Renal cortical epithelial cell (primary cell): ENCODE measurements at places on chromosomes 12 and 14. TPM values are rescaled to one million over a fixed set of nuclear protein-coding genes. Genes with fewer than 3 reads are reported as not detected.

The GALNT6 gene
- 41.6 and 93.3 TPM in 2 replicates for total RNA-seq

The CHD8 gene
- total RNA-seq = 42.4 and 92.8 TPM in 2 replicates

The CCDC196 gene
- not detected in 2 replicates for total RNA-seq

The TMEM52B gene
- total RNA-seq = 2.3 and 6.9 TPM in 2 replicates

The SYCP3 gene
- 0.15 TPM in 1 of 2 replicates, not detected in the other for total RNA-seq

The GPX2 gene
- total RNA-seq = not detected in 2 replicates

The ANO2 gene
- total RNA-seq = 2.4 and 4.5 TPM in 2 replicates

The ASCL1 gene
- total RNA-seq = not detected in 2 replicates

The TAS2R13 gene
- 5.2 TPM in 1 of 2 replicates, not detected in the other for total RNA-seq

The FSCB gene
- 0.10 TPM in 1 of 2 replicates, not detected in the other for total RNA-seq

The TEX52 gene
- not detected in 2 replicates for total RNA-seq

The LBHD2 gene
- total RNA-seq = not detected in 2 replicates

The OR6C65 gene
- total RNA-seq = not detected in 2 replicates

The FRS2 gene
- total RNA-seq = 47.9 and 73.7 TPM in 2 replicates

The KRT75 gene
- total RNA-seq = 0.35 TPM in 1 of 2 replicates, not detected in the other

The ACOT6 gene
- total RNA-seq = not detected in 2 replicates

The DUSP16 gene
- 22.4 and 24.7 TPM in 2 replicates for total RNA-seq

The DDN gene
- total RNA-seq = 0.05 TPM in 1 of 2 replicates, not detected in the other

The LTBR gene
- total RNA-seq = 58.5 and 103 TPM in 2 replicates

The LIN7A gene
- total RNA-seq = 3.3 and 11.2 TPM in 2 replicates

The CD4 gene
- total RNA-seq = 0.10 TPM in 1 of 2 replicates, not detected in the other

The OASL gene
- 0.94 and 4.0 TPM in 2 replicates for total RNA-seq

The RASAL1 gene
- 16.3 and 36.5 TPM in 2 replicates for total RNA-seq

The PTPN6 gene
- 14.8 and 18.4 TPM in 2 replicates for total RNA-seq

The KRT71 gene
- not detected in 2 replicates for total RNA-seq

The DEGS2 gene
- total RNA-seq = 0.20 TPM in 1 of 2 replicates, not detected in the other

The GLIPR1L1 gene
- total RNA-seq = not detected in 2 replicates

The MYF5 gene
- 0.35 TPM in 1 of 2 replicates, not detected in the other for total RNA-seq

The FLVCR2 gene
- total RNA-seq = 1.2 and 3.4 TPM in 2 replicates

The LRTM2 gene
- total RNA-seq = not detected in 2 replicates

The TAS2R19 gene
- 1.2 and 11.6 TPM in 2 replicates for total RNA-seq

The FBRSL1 gene
- 2.6 and 10.6 TPM in 2 replicates for total RNA-seq

The PTPRR gene
- total RNA-seq = 0.45 and 4.5 TPM in 2 replicates

The ZNF26 gene
- total RNA-seq = 8.5 and 12.6 TPM in 2 replicates

The FAM186B gene
- total RNA-seq = 0.30 and 0.35 TPM in 2 replicates

The KRT83 gene
- total RNA-seq = not detected in 2 replicates

The MIP gene
- 0.15 TPM in 1 of 2 replicates, not detected in the other for total RNA-seq

The ADIPOR2 gene
- 32.1 and 47.1 TPM in 2 replicates for total RNA-seq
